ENCODE measurements at places on chromosomes 13 and 19.

DNA sequence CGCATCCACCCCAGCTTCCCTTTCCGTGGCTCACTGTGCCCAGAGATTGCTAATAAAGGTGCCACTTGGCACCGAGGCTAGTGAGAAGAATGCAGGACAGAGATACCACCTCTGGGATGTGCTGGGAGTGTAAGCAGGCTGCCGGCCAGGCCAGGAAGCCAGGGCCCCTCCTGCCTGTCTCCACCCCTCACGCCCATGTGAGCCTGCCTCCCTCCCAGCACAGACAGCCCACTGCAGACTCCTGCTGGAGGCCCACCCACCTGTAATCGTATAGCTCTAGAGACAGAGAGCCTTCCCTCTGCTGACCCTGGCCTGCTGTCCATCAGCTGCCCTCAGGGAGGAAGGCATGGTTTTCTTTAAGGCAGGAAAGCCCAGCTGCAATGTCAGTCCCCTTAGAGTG lies 13.9 kb downstream of the VSTM2B start:
- DNase-seq: no peak

DNA sequence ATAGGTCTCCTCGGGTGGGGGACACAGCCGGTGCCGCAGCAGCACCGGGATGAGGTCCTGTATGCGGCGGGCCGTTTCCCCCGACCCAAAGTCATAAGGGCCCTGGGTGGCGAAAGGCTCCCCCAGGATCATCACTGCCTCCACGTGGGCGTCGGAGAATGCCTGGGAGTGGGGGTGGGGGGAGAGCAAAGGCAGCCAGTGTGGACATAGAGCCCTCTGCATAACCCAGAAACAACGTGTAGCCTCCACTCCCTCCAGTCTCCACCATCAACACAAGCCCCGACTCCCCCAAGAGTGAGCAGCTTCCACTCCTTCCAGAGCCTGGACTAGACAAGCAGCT lies 1.7 kb upstream of the NUMBL start:
- DNase-seq: no peak

DNA sequence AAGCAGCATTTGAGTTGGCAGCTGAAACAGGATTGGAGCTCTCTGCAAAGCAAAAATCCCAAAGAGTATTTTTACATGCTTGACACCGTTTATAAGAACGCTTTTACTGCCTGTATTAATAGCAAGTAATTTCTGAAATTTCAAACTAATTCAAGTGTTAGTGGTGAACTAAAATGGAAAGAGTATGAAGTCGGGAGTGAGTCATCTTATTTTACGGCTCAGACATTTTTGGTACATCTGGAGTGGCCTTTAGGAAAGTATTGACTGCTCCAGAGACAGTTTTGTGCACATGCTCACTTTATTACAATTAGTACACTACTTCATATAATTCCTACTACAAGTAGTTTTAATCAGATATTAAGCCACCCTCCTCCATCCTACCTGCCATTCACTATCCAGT lies 167.4 kb downstream of the SLITRK6 start:
- no peak for DNase-seq

DNA sequence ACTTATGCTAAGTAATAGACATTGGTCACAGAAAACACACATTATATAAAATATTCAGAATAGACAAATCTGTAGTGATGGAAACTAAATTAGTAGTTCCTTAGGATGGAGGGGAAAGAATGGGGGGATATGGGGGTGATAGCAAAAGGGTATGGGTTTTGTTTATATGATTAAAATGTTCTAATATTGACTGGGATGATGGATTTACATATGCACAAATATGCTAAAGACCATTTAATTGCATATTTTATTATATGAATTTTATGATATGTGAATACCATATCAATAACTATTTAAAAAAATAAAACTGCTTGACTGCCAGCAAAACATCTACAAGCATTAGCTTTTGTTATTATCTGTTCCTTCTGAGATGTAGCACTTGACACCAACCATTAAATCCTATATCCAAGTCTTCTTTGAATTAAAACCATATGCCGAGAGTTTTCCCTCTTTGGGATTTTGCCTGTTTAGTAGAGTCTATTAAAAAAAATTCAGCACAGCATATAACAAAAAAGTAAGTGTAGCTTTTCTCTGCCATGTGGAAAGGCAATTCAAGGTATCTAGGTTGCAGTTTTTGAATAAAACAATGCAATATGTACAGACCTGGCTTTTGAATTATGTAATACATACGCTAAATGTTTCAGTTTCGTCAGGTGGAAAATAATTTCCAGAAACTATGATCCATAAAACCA lies 2584.1 kb upstream of the PCDH20 start:
- no peak for DNase-seq

- no peak for DNase-seq
Observed at GRCh38 chr13:58480061-58480460, 848.5 kb downstream of the PCDH17 start.

DNA sequence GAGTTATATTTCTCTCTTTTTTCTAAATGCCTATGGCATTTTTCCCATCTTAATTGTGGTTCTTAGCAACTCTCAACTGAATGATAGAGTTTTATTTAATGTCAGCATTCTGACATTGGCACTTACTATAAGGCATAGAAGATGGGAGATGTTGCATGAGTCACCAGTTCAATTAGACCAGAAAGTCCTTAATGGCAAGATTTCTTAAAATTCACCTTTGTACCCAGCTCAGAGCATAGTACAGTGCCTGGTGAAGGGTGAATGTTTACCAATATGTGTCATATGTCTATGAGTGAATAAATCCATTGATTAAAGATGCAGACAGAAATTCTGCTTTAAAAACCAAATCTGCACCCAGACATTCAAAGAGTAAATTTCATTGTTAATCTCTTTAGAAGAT lies 526.9 kb downstream of the EFNB2 start:
- DNase-seq: no peak

GRCh38 chr13:53112522-53112921 lies 83.9 kb downstream of the OLFM4 start:
- no peak for DNase-seq

All from activated CD4-positive, alpha-beta T cell treated with anti-CD3 and anti-CD28 coated beads for 24 hours (primary cell).